ENCODE measurements at places on chromosomes 7 and 10.

GRCh38 chr7:118754608-118755007, 530.1 kb downstream of the ANKRD7 start:
- no peak for DNase-seq

DNA sequence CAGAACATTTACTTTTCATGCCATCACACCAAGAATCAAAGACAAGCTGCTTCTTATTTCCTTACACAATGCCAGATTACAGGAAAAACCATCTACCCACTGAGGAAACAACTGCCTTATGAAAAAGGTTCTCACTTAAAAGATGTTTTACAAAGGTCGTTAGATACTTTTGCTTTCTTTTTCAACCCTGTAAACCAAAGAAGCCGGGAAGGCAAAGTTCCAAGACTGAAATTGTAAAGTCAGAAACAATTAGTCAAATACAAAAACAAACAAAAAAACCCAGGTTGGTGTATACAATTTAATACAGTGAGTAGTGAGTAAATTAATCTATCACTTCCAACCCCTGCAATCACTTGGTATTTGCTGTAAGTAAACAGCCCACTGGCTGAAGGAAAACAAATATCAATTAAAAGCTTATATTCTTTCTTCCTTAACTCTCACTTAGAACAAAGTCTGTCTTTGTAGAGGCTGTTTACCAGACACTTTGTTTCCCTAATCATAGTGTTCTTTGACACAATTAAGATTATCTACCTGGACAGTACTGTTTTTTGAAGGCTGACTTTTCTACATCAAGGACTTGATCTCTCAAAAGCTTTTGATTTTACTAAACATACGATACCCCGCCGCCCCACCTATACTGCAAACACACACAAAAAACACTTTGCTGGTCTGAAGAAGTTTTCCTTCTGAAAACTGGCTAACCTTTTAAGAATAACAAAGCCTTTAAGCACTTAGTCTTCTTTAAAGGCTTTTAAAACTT, 18.1 kb downstream of the ERLIN1 start:
- DNase-seq, result no peak

GRCh38 chr10:117226813-117227451, 14.0 kb upstream of the SLC18A2 start:
- no peak for DNase-seq

DNA sequence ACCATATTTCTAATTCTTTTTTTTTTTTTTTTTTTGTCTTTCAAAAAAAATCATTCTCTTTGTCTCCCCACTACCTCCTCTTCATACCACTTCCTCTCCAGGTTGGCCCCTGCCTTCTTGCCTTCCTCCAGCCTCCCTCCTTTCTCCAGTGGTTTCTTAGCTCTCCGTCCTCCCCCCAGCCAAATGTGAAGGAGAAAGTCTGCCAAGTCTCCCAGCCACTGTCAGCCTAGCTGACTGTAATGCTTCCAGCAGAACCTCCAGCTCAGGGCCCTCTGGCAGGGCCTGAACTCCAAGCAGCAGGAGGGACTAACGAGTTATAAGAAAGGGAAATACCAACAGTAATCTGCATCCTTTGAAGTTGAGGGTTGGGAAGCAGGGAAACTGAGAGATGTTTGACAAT, 35.5 kb upstream of the BICC1 start:
- DNase-seq, result no peak

GRCh38 chr10:10684972-10685371, 332.7 kb upstream of the CELF2 start:
- no peak for DNase-seq

GRCh38 chr7:127751490-127752448, 99.8 kb downstream of the SND1 start:
- DNase-seq, result no peak

DNA sequence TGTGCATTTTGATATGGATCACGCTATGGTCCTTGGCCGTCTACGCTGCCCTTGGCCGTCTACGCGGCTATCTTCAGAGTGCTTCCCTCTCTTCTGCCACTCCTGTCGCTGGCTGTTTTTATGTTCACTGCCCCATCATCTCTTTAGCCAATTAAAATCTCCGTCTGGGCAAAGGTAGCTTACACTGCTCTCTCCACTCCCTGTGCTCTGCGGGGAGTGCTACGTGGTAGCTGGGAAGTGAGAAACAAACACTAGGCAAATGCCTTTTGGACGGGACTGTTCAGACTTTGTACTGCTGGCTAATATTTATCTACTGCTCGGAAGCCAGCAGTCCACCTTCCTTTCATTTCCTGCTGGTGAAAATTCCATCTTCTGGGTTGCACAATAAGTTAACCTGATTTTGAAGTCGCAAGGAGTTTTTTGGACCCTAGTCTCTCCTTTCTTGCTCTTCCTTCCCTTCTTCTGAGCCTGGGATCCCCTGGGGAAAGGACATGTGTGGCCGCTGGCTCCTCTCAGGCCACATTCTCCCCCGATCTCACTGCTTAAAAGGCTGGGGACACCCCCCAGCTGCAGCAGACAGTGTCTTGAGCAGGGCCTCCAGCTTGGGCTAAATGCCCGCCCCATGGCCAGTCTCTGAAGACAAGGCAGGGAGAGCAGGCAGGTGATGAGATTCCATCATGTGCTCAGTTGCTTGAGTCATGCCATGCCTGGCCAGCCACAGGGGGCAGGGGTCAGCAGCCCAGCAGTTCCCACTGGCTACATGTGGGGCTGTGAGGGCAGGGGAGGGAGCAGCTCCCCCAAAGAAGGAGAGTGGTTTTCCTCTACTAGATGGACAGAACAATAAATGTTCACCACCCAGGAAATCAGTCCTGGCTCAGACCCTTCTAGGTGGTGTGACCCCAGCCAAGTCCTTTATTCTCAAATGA, 25.5 kb upstream of the RBM33 start:
- no peak for DNase-seq

- no peak for DNase-seq
Observed at GRCh38 chr7:105691082-105691679, 109.9 kb upstream of the EFCAB10 start.

DNA sequence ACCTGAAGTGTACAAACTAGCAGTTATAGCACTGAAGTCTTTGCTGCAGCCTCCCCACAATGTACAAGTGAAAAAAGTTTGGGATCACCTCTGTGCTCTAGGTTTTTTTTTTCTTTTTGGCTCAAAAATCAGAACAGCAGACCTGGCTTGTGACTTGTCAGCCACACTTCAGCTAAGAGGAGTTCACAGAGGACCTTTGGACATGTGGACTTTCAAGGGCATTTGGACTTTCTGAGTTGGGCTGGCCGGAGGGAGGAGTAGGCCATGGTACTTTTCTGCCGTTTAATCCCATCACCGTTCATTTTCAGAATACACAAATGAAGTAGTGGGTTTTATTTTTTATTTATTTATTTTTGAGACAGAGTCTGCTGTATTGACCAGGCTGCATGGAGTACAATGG, 21.9 kb upstream of the ACSL5 start:
- no peak for DNase-seq

- DNase-seq, result no peak
Observed at GRCh38 chr10:118628397-118628796, 32.9 kb upstream of the PRLHR start.

DNA sequence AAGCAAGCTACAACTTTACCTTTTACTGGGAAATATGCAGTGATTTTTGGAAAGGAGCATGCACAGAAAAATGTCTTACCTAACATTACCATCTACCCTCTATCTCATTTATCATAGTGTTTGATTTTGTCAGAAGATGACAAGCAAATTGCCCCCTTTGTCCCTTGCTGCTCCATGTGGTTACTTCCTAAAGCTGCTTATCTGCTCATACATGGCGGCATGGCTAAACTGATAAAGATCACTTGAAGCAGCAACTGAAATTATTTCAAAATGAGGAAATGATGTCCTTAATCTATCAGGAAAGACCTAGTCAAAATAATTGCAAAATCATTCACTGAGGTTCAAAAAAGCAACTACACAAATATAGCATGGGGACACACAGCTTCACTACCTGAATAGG, 1198.5 kb upstream of the SORCS1 start:
- DNase-seq, result no peak

- DNase-seq, result no peak
Observed at GRCh38 chr7:30594048-30594539, 584 bp upstream of the GARS1 start.

GRCh38 chr7:121187222-121187621, 141.6 kb upstream of the WNT16 start:
- DNase-seq, result no peak

DNA sequence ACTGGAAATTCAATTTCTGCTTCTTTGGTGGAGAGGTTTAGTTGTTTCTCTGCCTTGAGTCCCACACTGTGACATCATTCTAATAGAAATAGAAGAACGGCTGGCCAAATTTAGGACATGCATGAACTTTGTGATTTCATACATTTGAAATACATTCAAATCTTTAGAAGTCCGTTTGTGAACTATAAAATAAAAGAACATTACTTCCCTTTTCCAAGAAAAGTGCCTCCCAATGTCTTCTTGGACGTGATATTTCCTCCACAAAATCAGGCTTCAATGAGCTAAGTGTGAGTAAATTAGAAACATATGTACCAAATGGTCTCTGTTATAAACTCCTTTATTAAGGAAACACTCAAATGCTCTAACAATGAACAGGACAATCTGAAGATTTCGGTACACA, 314.5 kb upstream of the AKR1E2 start:
- no peak for DNase-seq

DNA sequence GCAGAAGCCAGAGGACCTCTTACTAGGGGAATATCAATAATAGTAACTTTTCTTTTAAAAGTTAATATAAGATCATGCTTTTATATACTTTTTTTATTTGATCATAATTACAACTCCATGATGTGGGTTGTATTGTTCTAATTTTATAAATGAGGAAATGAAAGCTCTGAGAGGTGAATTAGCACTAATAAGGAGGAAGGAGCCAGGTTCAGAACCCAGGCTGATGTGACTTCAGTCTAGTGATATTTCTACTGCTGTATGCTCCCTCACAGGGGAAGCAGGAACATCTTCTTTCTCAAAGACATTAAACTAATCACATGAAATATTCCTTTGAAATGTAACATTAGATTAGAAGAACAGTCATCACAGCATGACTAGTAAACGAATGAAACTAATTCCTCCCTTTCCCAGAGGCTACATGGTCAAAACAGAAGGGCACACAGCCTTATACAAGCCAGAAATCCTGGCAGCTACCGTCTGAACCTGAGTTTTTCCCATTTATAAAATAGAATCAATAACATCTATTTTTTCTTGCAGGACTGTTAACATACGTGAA, 81.4 kb upstream of the GJD4 start:
- DNase-seq, result no peak

- DNase-seq, result no peak
Observed at GRCh38 chr7:144439717-144440205, 36.3 kb upstream of the NOBOX start.

GRCh38 chr7:28674359-28674782, 262.1 kb downstream of the CREB5 start:
- DNase-seq, result peak; percentile 27

- peak; percentile 10 for DNase-seq
Observed at GRCh38 chr10:91251430-91252056, 31.1 kb downstream of the PCGF5 start.

DNA sequence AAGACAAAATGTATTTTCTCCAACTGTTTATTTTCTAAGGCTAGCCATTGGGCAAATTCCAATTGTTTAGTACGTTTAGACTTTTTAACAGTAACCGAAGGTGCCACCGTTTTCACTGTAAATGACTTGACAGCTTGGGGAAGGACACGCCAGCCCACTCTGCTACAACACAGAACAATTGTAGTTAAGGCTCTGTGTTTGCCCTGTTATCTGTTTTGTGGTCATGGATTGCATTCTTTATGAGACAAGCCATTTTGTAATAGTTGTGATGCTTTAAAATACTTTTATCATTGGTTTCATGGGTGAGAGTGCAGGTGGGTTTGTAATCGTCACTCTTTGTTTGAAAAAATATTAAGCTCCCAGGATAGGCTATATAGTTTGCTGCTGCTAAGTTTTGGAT, 6.6 kb upstream of the PITRM1 start:
- DNase-seq, result no peak

DNA sequence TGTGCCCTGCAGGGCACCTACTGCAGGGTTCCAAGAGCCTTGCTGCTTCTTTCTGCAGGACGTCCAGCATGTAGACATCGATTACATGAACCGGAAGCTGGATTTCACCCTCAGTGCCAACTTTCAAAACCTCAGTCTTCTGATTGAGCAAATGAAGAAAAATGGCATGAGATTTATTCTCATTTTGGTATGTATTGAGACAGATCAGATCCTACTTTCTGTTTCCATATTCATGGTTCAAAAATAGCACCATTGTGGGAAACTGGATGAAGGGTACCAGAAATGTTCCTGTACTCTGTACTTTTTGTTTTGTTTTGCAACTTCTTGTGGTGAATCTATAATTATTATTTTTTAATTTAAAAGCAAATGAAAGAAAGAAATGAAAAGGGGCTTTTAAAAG, 64.1 kb downstream of the MGAM2 start:
- no peak for DNase-seq

DNA sequence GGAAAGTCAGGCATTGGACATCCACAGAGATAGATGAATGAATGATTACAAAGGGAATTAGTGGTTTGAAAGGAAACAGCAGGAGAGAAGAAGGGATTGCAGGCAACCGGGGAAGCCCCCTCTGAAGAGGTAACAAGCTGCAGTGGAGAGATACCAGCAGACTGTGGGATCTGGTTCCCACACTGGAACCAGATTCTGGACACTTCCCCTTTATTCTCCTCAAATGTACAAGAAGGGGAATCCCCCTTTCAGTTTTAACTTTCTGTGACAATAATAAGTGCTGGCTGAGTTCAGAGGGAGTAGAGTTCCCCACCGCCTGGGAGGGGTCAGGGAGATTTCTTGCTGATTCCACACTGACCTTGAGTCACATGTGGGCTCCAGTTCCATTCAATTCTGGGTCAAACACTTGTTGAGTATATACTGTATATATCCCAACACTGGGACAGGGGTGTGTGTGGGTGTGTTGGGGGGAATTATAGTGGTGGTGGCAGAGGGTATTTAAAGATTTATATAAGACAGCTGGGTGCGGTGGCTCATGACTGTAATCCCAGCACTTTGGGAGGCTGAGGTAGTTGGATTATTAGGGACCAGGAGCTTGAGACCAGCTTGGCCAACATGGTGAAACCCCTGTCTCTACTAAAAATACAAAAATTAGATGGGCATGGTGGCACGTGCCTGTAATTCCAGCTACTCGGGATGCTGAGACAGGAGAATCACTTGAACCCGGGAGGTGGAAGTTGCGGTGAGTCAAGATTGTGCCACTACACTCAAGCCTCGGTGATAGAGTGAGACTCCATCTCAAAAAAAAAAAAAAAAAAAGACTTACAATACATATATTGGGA, 16.5 kb upstream of the DDIT4 start:
- no peak for DNase-seq
